Stimulated activated CD4-positive, alpha-beta T cell treated with anti-CD3 and anti-CD28 coated beads, Interleukin-4, amount 100 ng/mL, for 48 hours (primary cell): ENCODE measurements at places on chromosomes 4 and X.
A peak's percentile ranks its signal among the peaks of the same experiment; 100 is the strongest.

- no peak for DNase-seq
These were observed 9.8 kb upstream of the MSN start for GRCh38 chrX:65657659-65658058.

DNA sequence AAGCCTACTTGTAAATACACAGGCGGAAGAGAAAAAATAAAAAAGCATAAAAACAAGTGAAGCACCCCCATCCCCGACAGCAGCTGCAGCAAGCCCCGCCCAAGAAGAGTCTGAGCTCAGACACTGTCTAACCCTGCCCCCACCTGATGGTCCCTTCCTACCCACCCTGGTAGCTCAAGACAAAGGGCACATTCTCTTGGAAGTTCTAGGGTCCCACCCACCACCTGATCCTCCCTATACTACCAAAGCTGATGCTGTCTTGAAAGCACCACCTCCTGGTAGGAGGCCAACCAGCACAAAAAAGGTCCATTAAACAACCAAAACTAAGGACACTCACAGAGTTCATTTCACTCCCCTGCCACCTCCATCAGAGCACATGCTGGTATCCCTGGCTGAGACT lies 308.2 kb downstream of the KLHL13 start:
- no peak for DNase-seq

DNA sequence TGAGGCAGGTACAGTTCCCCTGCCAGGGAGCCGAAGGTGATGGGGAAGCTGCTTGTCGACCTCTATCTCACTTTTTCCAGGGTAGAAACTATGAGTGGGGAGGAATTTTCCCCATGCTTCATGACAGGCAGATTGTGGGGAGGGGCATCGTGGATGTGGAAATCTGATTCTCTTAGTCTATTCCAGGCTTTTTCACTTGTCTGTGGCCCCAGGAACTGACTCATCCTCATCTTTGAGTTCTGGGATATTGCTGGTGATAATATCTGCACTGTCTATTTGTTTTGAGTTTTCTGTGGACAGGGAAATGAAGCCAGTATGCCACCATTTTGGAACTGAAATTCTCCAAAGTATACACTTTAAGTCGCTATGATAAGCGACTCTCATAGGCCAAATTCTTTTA lies 7.6 kb upstream of the TLR2 start:
- DNase-seq, result no peak

- peak; percentile 4 for DNase-seq
These were observed at the start of gene PCDH18 for GRCh38 chr4:137531986-137532868. PCDH18 (minus strand) TSS chr4:137532494; CDS start chr4:137532088, 406 bp downstream.

DNA sequence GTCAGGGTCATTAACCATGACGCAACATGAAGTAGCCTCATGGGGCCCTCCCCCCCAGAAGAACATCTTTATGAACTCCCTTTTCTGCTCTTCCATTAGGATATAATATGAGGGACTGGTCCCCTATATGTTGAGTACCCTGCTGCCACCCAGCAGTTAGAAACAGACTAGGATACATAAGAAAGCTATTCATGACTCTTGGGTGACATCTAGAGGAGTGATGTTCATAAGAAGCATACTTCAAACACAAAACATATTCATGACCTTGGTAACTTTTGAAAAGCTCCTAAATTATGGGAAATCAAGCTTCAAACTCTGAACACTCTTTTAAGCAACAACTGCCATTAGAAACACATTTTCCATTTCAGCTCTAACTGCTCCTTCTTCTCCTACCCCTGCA lies 155.2 kb upstream of the SPIN4 start:
- no peak for DNase-seq

GRCh38 chr4:159736411-159736810 lies 633.5 kb downstream of the RAPGEF2 start:
- no peak for DNase-seq

- DNase-seq, result no peak
These were observed 21.1 kb upstream of the TRIM2 start for GRCh38 chr4:153183146-153183545.

GRCh38 chr4:93396272-93396671 lies 432.3 kb upstream of the ATOH1 start:
- DNase-seq, result no peak

DNA sequence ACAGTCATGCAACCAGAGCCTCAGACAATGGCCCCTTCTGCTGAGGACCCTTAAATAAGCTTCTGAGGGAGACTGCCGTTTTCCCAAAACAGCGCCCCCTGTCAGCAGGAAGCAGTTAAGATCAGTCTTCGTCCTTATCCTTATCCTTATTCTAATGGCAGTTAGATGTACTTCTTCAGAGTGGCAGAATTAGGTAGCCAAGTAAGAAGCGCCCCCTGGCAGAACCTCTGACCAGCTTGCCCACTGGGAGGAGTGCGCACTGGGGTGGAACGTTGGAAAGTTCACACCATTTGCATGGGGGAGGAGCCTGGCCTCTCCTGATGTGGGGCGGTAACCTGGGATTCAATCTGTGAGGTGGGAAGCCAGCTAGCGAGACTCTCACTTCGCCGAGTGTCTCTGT lies 133.6 kb upstream of the QRFPR start:
- no peak for DNase-seq

DNA sequence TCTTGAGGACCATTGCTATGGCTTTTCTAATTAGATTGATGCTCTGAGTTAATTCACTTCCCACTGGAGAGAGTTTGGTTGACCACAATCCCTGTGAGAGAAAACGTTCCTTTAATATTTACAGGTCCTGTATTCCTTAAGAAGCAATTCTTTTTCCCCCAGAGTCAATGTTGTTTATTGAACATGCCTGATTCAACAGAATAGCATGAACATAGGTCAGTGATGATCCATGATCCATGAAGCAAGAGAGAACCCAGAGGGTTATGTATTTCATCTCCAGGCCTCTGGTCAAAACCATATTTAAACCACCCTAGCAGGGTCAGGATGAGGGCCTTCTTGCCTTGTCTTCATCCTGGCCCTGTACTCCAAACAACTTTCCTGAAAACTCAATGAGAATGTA lies 39.4 kb upstream of the EFHC2 start:
- no peak for DNase-seq

GRCh38 chr4:128958194-128958593 lies 135.1 kb downstream of the SCLT1 start:
- DNase-seq, result no peak

- no peak for DNase-seq
These were observed 1.1 kb downstream of the TMEM131L start for GRCh38 chr4:153466949-153467896.

GRCh38 chr4:137700751-137701150 lies 168.5 kb upstream of the PCDH18 start:
- no peak for DNase-seq

GRCh38 chr4:130424211-130424610 lies 1328.3 kb downstream of the C4orf33 start:
- no peak for DNase-seq

DNA sequence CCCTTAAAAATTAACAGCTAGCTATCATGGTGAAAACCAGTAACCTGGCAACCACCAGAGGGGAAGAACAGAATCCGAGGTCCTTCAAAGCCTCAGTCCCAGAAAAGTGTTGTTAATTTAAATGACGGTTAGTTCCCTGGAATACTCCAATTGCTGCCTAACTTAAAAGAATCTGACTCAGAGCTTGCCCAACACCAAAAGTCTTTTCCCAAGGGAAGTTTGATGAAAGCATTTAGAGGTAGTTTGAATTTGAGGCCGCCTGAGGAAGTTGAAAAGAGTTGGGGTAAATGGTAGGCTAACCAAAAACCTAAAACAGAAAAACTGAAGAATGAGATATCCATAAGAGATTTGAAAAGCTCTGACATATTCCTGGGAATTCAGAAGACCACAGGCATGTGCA lies 46.6 kb downstream of the IL13RA2 start:
- DNase-seq, result no peak

DNA sequence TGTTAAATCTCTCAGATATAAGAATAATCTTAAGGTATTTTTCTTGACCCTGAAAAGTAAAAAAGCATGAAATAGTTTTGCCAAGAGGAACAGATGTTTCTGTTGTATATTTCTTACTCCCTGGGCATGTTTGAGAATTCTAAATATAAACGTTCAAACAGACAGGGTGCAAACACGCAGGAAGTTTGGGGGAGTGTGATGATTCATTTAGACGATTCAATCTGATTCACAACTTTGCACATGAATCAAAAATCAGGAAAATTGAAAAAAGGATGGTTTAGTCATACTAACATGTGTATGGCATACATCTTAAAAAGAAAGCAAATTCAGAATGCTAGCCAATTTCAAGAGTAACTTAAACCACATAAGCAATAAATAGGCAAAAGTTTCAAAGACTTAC lies 340.3 kb upstream of the GRID2 start:
- DNase-seq, result no peak

GRCh38 chr4:129751646-129752045 lies 655.7 kb downstream of the C4orf33 start:
- DNase-seq, result no peak

GRCh38 chr4:94462572-94462971 lies 10.8 kb downstream of the PDLIM5 start:
- no peak for DNase-seq

DNA sequence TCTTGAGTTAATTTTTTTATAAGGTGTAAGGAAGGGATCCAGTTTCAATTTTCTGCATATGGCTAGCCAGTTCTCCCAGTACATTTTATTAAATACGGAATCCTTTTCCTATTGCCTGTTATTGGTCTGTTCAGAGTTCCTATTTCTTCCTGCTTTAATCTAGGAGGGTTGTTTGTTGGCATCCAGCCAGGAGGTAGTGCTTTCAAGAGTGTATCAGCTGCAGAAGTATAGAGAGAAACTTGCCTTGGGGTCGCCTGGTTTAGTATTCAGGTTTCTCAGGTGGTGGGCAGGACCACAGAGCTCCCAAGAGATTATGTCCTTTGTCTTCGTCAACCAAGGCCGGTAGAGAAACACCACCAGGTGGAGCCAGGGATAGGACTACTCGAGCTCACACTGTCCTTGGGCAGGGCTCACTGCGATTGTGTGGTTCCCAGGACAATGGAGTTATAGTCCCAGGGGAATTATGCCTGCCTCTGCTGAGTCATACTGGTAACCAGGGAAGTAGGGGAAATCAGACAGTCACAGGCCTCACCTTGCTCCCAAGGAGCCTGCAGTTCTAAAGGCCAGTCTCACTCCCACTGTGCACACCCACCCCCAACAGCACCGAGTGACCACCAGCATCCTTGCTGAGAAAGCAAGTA lies 168.1 kb downstream of the VSIG4 start:
- no peak for DNase-seq

- no peak for DNase-seq
These were observed 102.3 kb upstream of the ARSJ start for GRCh38 chr4:114081783-114082182.

DNA sequence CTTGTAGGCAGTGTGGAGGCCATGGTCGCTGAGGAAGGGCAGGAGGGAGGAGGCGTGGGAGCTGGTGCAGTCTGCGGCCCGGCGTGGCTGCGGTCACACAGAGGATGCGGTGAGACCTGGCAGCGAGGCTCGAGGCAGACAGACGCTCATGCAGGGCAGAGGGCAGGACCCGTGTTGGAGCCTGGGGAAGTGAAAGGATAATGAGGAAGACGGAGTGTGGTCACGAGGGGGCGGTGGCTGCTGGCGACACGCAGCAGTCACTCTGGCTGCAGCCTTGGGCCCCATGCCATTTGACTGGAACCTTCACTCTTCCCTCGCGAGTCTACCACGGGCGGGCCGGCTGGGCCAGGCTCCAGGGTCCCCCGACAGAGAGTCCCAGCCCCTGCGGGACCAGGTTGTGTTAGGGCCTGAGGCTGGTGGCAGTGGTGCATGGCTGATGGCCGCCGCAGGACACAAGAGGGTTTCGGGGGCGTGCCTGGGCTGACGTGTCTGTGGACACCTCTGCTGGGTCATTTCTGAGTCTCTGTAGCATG lies 68.8 kb upstream of the HGFAC start:
- DNase-seq, result no peak

GRCh38 chr4:2722033-2722432 lies 34.1 kb downstream of the TNIP2 start:
- DNase-seq, result no peak

GRCh38 chr4:39085891-39086290 lies 23.9 kb downstream of the KLHL5 start:
- DNase-seq, result no peak

DNA sequence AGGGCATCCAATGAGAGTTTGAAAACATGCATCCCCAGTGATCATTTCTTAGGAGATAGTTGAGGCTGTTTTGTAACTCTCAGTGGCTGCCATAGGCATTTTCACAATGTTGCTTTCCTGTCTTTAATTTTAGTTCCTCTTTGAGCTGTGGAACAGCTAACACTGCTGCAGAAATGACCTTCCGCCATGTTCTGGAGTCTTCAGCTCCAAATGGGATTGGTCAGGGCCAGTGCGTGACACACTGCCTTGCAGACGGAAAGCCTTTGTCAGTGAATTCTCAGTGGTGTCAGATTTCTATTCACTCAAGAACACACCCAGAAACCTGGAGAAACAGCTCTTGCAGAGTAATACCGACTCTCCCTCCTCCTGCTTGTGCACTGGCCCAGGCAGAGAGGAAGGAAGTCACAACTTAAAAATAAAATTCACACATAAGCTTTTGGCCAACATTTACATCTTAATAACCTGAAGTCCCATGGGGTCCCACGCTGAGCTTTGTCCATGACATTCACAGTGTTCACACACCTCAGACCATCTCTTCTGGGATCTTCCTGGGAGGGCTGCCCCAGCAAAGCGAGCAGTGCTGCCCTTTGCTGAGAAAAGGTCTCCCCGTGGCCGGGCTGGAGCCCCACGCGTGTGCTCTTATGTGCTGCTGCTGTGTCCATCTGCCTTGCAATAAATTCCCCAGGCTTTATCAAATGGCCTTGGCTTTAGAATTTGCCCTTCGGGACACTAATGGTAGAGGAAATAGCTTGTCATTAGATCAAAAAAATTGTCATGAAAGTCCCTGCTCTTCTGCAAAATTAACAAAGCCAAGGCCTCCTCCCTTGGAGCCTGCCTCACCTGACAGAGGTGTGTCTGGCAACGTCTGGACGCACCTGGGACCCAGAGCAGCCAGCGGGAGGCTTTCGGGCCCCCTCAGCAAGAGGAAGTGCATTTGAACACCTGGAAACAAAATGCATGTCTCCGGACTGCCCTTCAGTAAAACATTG lies 126.8 kb downstream of the IRF2 start:
- DNase-seq, result no peak

DNA sequence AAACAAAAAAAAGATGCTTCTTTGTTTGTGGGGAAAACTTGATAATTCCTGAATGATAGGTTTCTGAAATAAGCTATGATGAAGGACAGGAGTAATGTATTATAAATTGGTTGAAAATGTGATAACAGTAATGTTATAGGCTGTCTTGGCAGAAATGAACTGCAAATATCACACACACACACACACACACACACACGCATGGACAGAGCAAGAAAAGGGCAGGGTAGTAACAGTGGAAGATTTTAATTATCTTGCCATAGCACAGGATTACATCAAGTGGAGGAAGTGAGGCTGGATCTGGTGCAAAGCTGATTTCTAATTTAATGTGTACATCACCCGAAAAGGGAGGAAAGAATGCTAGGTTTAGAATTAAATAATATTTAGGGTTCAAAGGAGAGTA lies 97.5 kb upstream of the CXXC4 start:
- DNase-seq, result no peak

DNA sequence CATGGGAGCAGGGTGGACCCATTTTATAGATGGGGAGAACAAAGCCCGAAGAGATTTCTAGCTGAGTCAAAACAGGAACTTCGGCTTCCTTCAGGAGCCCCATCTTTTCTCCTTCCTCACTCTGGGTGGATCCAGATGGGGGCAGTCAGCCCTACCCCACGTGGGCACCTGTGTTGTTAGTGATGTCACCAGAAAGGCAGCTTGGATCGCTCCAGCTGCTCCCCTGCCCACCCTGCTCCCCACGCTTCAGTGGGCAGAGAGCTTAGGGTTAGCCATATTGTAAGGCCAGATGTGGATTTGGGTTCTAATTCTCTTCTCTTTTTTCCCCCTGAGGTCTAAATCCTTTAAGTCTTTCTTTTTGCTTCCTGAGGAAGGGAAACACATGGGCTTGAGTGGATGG lies 132.3 kb upstream of the PJA1 start:
- DNase-seq, result no peak
